ENCODE measurements at places on chromosomes 11 and 22. TPM values are rescaled to one million over a fixed set of nuclear protein-coding genes. Genes with fewer than 3 reads are reported as not detected.

The CABP7 gene
- 0.16 TPM for polyA plus RNA-seq

- peak overlapping the region; percentile 15 for H3K27ac ChIP-seq
- no peaks in the 10 kb centered on the region for H3K36me3 ChIP-seq
- H3K4me1 ChIP-seq = peaks cover 17% of the 10 kb centered on the region
- no peak for DNase-seq
Measured at GRCh38 chr22:37626556-37627075, 12.9 kb upstream of the SH3BP1 start.

DNA sequence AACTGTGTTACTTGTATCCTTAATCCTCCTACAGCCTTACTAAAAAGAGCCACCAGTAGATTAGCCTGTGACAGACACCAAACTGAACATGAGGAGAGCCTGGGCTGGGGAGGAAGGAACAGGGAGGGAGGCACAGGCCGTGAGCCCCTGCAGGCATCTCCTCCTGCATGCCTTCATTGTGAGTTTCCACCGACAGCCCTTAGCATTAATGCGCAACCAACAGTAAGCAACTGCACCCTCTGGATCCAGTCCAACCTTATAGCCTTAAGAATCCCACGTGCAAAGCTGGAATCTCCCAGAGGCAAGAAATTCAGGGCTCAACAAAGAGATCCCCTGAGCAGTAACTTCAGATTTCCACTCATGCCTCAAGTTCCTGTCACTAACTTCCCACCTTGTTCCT is 84.6 kb downstream of the ETS1 start:
- peak; percentile 64 for DNase-seq
- no peaks in the 10 kb centered on the region for H3K27me3 ChIP-seq
- no peak overlapping the region for H3K4me3 ChIP-seq
- peak overlapping the region; percentile 53 for H3K27ac ChIP-seq
- no peaks in the 10 kb centered on the region for H3K36me3 ChIP-seq

The OR10D3 gene
- polyA plus RNA-seq = not detected

GRCh38 chr11:69949327-69949726 is 128.8 kb upstream of the ANO1 start:
- H3K4me3 ChIP-seq = no peak overlapping the region
- peaks cover 22% of the 10 kb centered on the region for H3K4me1 ChIP-seq
- H3K27me3 ChIP-seq = no peaks in the 10 kb centered on the region
- peak; percentile 83 for DNase-seq
- H3K27ac ChIP-seq = peak overlapping the region; percentile 95
- H3K36me3 ChIP-seq = no peaks in the 10 kb centered on the region

DNA sequence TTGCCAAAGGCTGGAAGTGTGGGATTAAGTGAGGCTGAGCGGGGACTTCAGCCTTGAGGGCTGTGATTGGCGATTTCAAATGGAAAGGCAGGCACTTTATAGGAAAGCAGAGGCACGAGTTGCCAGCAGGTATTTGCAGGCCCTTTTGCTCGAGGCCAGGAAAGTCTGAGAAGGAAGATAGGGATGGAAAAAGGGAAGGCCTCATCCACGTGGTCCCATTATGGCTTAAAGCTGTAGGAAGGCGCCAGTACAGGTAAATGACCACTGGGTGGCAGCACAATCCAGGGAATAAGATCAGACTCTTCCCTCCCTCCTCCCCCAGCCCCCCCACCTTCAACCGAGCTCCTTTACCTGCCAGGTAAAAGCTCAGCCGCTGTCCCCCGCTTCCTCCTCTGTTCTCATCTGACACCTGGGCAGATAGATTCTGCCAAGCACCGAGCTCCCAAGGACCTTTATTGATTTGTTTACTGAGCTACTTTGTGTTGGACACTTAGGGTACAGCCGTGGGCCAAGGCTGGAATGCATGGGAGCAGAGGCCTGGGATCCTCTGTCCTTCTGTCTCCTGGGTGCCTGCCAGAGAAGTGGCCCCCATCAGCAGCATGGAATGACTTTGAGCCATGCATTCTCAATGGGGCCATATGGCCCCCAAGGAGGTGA is 7.5 kb downstream of the P2RX3 start:
- no peak overlapping the region for H3K4me3 ChIP-seq
- no peaks in the 10 kb centered on the region for H3K36me3 ChIP-seq
- H3K27ac ChIP-seq = no peak overlapping the region
- no peaks in the 10 kb centered on the region for H3K27me3 ChIP-seq
- peak; percentile 93 for DNase-seq

The KLHDC7B gene
- polyA plus RNA-seq = 0.75 TPM

GRCh38 chr11:113778111-113778910 is 1.3 kb upstream of the CLDN25 start:
- H3K27me3 ChIP-seq = no peaks in the 10 kb centered on the region
- no peaks in the 10 kb centered on the region for H3K4me1 ChIP-seq
- H3K4me3 ChIP-seq = no peak overlapping the region
- H3K27ac ChIP-seq = no peak overlapping the region
- H3K36me3 ChIP-seq = no peaks in the 10 kb centered on the region

The PAX6 gene
- polyA plus RNA-seq = 0.21 TPM

The CCDC88B gene
- polyA plus RNA-seq = 9.1 TPM

The OR5P2 gene
- 0.54 TPM for polyA plus RNA-seq

- no peaks in the 10 kb centered on the region for H3K4me1 ChIP-seq
- no peaks in the 10 kb centered on the region for H3K27me3 ChIP-seq
- H3K4me3 ChIP-seq = no peak overlapping the region
- no peaks in the 10 kb centered on the region for H3K36me3 ChIP-seq
Measured at GRCh38 chr11:133745791-133746190, 99.5 kb downstream of the SPATA19 start.

DNA sequence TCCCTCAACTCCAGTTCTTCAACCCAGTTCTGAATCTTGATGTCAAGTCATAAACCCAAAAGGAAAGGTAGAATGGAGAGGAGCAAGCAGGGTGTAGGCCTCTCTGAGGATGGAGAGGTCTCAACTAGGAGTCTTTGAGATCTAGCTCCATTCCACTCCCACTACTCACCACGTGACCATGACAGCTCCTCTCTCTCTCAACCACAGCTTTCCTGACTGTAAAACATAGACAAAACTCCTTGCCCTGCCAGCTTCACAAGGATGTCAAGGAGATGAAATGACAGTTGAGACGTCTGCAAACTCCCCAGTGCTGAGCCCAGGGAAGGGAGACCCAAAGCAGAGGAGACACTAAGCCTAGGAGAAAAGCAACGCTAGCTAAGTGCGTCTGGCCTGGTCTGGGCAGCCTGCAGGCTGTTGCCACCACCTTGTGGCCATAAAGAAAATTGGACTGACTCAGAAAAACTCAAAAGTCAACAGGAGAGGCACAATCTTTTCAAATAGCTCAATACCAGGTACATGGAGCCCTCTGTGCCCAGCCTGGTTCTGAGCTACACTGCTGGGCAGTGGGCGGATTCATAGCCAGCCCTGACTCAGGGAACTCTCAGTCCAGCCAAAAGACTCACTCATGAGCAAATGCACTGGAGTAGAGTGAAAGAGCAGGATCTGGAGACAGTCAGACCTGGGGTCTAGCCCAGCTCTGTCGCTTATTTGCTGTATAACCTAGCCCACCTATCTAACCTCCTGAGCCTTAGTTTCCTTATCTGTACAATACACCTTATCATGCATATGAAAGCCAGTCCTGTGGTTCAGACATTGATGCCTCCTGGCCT is 3.4 kb downstream of the CLPB start:
- DNase-seq = peak; percentile 69
- H3K4me3 ChIP-seq = no peak overlapping the region
- no peaks in the 10 kb centered on the region for H3K4me1 ChIP-seq
- no peaks in the 10 kb centered on the region for H3K36me3 ChIP-seq

DNA sequence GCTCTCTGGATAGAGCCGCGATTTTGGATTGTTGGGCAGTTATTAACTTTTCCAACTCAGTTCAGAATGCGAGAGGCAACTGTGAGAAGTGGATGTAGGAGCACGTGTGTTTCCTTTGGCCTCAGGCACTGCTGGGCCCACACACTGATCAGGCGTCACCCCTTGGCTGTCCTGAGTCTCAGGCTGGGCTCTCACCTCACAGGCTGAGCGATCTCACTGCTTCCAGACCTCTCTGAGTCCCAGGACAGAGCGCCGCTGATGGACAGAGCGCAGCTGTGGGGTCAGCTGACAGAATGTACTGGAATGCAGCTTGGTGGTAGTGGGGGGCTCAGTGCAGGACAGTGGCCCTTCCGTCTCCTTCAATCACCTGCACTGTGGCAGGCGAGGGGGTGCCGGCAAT is 516.2 kb downstream of the TBC1D22A start:
- no peaks in the 10 kb centered on the region for H3K4me1 ChIP-seq
- no peak overlapping the region for H3K4me3 ChIP-seq
- no peak for DNase-seq
- H3K36me3 ChIP-seq = no peaks in the 10 kb centered on the region
- H3K27me3 ChIP-seq = no peaks in the 10 kb centered on the region

DNA sequence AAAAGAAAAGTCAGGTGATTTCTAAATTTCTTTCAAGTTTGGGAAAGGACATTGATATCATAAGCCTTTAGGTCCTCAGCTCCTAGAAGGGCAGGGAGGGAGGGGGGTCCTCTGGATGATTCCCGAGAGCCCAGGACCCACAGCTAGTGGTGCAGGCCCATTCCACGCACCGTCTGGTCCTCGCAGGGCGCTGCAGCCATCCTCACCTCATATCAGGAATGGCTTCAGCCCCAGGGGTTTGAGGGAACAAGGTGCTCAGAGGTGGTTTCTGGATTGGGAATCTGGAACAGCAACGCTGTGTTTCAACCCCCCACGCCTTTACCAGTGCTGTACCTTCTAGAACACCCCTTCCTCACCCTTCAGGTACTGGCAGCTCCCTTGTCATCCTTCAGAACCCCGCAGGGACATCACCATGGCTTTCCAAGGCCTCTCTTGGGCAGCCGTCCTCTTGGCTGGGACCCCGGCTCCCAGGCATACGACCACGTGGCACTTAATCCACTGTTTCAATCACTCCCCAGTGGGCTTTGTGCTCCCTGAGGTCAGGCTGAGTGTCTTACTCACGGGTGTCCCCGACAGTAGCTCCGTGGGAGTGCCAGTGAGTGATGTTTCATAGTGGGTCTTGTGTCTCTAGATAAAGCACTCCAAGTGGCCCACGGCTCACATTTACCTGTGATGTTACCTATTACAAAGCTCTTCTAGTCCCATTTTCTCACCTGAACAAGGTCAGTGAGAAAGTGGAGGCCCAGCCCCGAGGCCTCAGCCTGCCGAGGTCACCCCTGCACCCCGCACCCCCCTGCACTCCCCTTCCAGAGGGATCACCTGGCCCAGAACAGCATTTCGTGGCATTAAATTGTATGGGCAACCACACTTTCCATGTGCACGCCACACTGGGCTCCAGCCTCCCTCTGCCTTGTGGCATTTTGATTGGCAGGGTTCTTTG is 93.9 kb downstream of the MORC2 start:
- no peaks in the 10 kb centered on the region for H3K27me3 ChIP-seq
- no peak for DNase-seq
- H3K4me3 ChIP-seq = no peak overlapping the region
- H3K36me3 ChIP-seq = no peaks in the 10 kb centered on the region

The MRPL17 gene
- 62.7 TPM for polyA plus RNA-seq

- H3K4me3 ChIP-seq = no peak overlapping the region
- H3K27ac ChIP-seq = peak overlapping the region; percentile 98
- no peak for DNase-seq
- no peaks in the 10 kb centered on the region for H3K36me3 ChIP-seq
Measured at GRCh38 chr22:42857845-42858481, 890 bp upstream of the ARFGAP3 start.

The WT1 gene
- 0.37 TPM for polyA plus RNA-seq

GRCh38 chr11:99098258-99098657 is 77.5 kb downstream of the CNTN5 start:
- H3K4me3 ChIP-seq = no peak overlapping the region
- H3K4me1 ChIP-seq = no peaks in the 10 kb centered on the region
- H3K27me3 ChIP-seq = no peaks in the 10 kb centered on the region
- DNase-seq = no peak
- no peaks in the 10 kb centered on the region for H3K36me3 ChIP-seq
- no peak overlapping the region for H3K27ac ChIP-seq

The OR5A1 gene
- not detected for polyA plus RNA-seq

GRCh38 chr11:36726420-36726819 is 128.4 kb upstream of the RAG2 start:
- no peak overlapping the region for H3K27ac ChIP-seq
- H3K4me1 ChIP-seq = no peaks in the 10 kb centered on the region
- H3K36me3 ChIP-seq = no peaks in the 10 kb centered on the region
- DNase-seq = no peak
- H3K27me3 ChIP-seq = no peaks in the 10 kb centered on the region
- no peak overlapping the region for H3K4me3 ChIP-seq

GRCh38 chr22:20087319-20088262 is 7.5 kb downstream of the DGCR8 start:
- no peaks in the 10 kb centered on the region for H3K27me3 ChIP-seq
- no peak overlapping the region for H3K4me3 ChIP-seq
- H3K27ac ChIP-seq = no peak overlapping the region
- peaks cover 8% of the 10 kb centered on the region for H3K4me1 ChIP-seq
- no peaks in the 10 kb centered on the region for H3K36me3 ChIP-seq

The ALDH3B2 gene
- polyA plus RNA-seq = 0.61 TPM

The HMOX1 gene
- polyA plus RNA-seq = 58.6 TPM

The ELFN2 gene
- polyA plus RNA-seq = 0.19 TPM

DNA sequence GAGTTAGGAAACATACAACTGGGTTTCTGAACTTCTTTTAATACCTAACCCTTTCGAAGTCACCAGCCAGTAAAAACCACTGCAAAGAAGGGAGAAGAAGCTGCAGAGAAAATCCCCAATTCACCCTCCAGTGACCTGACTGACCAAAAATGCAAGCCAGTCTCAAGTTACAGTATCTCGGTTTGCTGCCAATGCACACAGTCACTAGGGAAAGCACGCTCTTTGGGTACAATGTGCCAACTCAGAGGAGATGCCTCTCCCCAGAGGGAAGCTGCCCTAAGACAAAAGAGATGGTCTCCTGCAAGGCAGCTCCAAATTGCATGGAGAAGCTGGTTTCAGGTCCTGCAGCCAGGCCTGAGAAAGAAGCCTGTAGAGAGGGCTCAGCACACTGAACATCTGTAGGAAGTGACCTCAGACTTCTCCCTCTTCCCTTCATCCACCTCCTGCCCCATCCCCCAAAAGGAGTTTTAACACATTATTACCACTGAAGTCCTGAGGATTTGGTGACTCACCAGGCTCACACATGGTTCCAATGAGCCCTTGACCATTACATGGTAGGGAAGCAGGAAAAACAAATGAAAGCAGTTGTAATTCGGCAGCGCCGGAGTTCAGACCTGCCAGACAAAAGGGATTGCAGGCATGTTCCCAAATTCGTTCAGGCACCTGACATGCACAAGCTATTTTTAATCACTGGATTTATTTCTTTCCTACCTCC is 90.1 kb downstream of the ETS1 start:
- H3K36me3 ChIP-seq = no peaks in the 10 kb centered on the region
- H3K27me3 ChIP-seq = no peaks in the 10 kb centered on the region
- peak overlapping the region; percentile 76 for H3K27ac ChIP-seq
- H3K4me3 ChIP-seq = no peak overlapping the region
- peaks cover 34% of the 10 kb centered on the region for H3K4me1 ChIP-seq

The HEPN1 gene
- not detected for polyA plus RNA-seq

The MUC2 gene
- 0.77 TPM for polyA plus RNA-seq

GRCh38 chr11:4916581-4916980 is 2.6 kb downstream of the OR51G2 start:
- H3K4me3 ChIP-seq = no peak overlapping the region
- no peaks in the 10 kb centered on the region for H3K27me3 ChIP-seq
- peak; percentile 49 for DNase-seq
- peak overlapping the region; percentile 71 for H3K27ac ChIP-seq
- no peaks in the 10 kb centered on the region for H3K36me3 ChIP-seq

The MMP27 gene
- not detected for polyA plus RNA-seq

The YPEL4 gene
- 4.1 TPM for polyA plus RNA-seq

GRCh38 chr11:23283666-23284065 is 423.4 kb upstream of the CCDC179 start:
- H3K4me3 ChIP-seq = no peak overlapping the region
- DNase-seq = no peak
- H3K4me1 ChIP-seq = no peaks in the 10 kb centered on the region
- H3K36me3 ChIP-seq = no peaks in the 10 kb centered on the region

- H3K27me3 ChIP-seq = no peaks in the 10 kb centered on the region
- peaks cover 25% of the 10 kb centered on the region for H3K4me1 ChIP-seq
- peak overlapping the region; percentile 51 for H3K27ac ChIP-seq
- no peak overlapping the region for H3K4me3 ChIP-seq
Measured at GRCh38 chr11:27420217-27420616, 52.4 kb downstream of the LGR4 start.

The PLAAT5 gene
- polyA plus RNA-seq = 0.18 TPM
